ENCODE measurements at places on chromosomes 12 and 14.

- DNase-seq: no peak
Measured at GRCh38 chr12:53561590-53561953, 54.3 kb upstream of the NPFF start.

DNA sequence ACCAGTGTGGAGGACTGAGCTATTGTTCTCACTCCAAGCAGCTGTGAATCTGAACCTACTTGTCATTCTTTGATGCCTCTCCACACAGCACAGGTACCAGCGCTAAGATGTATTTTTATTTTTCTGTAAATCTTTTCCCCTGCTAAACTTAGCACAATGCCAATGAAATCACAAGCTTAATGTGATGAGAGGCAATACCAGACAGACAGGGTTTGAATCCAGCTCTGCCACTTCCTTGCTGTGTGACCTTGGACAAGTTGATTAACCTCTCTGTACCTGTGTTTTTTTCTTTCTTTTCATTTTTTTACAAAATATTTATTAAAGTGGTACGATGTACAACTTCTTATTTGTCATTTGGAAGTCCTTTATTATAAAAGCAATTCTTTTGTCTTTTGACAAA lies 757.6 kb downstream of the MED13L start:
- DNase-seq: no peak

DNA sequence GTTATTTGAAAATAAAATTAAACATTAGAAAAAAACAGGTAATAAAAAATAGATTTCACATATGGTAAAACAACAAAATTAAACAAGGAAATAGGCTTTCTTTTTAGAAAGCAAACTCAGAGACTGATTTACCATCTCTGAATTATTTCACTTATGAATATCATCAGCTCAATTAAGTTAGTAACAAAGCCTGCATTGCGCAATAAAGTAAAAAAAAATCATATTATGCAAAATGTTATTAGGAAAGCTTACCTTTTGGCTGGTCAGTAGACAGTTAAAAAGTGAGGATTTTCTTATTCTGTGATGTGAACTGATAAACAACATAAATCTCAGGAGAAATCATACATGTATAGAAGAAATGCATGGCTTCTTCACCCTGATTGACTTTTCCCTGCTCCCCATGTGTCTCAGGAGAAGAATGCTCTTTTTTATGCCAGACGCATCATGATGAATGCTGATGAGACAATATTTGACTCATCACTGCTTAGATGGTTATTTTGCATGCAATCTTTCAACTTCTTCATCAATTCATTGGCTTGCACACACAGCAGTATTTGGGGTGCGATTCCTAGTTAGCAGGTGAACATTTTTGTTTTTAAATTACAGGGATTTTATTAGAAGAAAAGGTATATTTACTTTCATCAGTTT lies 124.5 kb upstream of the USP15 start:
- DNase-seq: no peak

GRCh38 chr14:86299994-86300393 lies 770.0 kb downstream of the FLRT2 start:
- DNase-seq: no peak

- peak; percentile 38 for DNase-seq
Measured at GRCh38 chr12:121295746-121296617, 527 bp downstream of the CAMKK2 start.

DNA sequence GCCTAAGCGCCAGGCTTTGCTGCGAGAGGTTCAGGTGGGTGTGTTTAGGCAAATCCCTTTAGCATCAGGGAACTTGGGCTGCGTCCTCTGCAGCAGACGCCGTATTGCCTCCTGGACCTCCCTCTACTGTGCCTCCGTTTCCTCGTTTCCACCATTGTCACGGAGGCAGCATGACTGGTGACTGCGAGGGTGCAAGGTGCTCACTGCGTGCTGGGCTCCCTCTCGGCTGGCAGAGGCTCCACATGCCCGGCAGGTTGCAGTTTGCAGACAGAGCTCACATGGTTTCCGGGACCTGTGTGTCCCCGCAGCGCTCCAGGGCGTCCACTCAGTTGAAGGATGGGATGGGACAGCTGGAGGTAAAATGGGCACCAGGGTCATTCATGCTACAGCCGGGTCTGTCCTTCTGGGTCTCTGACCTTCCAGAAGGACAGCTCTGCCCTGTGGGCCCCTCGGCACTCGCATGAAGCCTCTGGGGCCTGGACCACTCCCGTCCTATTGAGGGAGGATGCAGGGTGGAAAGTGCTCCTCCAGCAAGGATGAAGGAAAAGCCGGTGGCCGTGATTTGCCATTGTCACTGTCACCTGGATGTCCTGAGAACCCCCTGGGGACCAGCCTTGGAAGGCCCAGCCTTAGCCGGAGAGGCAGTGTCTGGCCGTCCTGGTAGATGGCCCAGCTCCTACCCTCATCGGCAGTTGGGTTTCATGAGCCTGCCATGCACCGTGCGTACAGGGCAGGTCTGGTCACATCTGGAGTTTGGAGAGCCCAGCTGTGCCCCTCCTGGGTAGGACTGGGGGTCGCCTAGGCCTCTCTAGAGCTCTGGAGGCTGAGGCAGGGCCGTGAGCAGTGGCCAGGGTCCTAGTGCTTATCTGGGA lies 146.5 kb downstream of the KIF26A start:
- peak; percentile 6 for DNase-seq

- DNase-seq: no peak
Measured at GRCh38 chr12:53313996-53314395, 7.4 kb downstream of the AAAS start.

DNA sequence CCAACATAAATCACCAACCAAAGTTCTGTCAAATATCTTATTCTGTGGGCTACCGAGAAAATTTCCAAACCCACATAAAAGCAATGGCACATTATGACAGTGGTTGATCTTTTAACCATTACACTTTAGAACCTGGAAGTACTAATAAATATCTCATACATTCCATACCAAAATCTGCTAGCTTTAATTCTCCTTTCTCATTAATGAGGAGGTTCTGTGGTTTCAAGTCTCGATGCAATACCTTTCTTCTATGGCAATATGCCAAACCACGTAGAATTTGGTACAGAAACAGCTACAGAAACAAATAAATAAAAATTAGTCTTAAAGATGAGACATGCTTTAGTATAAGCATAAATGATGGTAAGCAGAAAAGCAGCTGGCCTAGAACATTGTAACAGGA lies 100.7 kb downstream of the ELK3 start:
- DNase-seq: no peak

- DNase-seq: no peak
Measured at GRCh38 chr14:92886337-92886736, 36.6 kb upstream of the CHGA start.

GRCh38 chr14:75589931-75590330 lies 11.5 kb downstream of the FLVCR2 start:
- no peak for DNase-seq

DNA sequence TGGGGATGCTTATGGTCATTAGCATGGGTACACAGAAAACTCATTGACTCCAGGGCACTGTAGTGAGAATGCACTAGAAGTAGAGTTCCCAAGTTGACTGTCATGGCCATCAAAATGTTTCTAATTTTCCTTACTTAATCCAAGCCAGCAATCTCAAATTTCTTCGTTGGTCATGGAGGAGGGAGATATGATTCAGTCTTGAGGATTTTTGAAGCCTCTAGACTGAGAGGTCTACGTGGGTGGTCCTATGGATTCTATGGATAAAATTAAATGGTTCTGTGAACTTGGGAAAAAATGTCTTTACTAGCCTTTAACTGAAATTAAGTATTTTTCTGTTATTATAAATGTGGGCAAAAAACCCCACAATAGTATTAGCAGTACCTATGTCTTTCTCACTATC lies 508.5 kb downstream of the FUT8 start:
- no peak for DNase-seq

- no peak for DNase-seq
Measured at GRCh38 chr12:109920261-109920780, 20.2 kb downstream of the TCHP start.

GRCh38 chr14:51219473-51220448 lies 20.3 kb upstream of the TMX1 start:
- no peak for DNase-seq

- peak; percentile 75 for DNase-seq
Measured at GRCh38 chr12:51341251-51342007, 5.0 kb downstream of the CELA1 start.

- no peak for DNase-seq
Measured at GRCh38 chr14:20706657-20707355, 18.2 kb downstream of the ANG start.

- DNase-seq: no peak
Measured at GRCh38 chr14:77347751-77348150, 26.9 kb downstream of the GSTZ1 start.

- DNase-seq: no peak
Measured at GRCh38 chr12:109305547-109305946, 3.5 kb downstream of the FOXN4 start.
